ENCODE measurements at places on chromosomes 1 and 21. TPM values are rescaled to one million over a fixed set of nuclear protein-coding genes. Genes with fewer than 3 reads are reported as not detected.
A peak's percentile ranks its signal among the peaks of the same experiment; 100 is the strongest.

Gene SYDE2
- 5.2 TPM for total RNA-seq

Gene CELA2A
- not detected for total RNA-seq

Gene HSD11B1
- total RNA-seq: 33.3 TPM

Gene CTPS1
- total RNA-seq: 10.7 TPM

GRCh38 chr1:18901952-18902522, 318 bp downstream of the ALDH4A1 start:
- peak; percentile 25 for DNase-seq

DNA sequence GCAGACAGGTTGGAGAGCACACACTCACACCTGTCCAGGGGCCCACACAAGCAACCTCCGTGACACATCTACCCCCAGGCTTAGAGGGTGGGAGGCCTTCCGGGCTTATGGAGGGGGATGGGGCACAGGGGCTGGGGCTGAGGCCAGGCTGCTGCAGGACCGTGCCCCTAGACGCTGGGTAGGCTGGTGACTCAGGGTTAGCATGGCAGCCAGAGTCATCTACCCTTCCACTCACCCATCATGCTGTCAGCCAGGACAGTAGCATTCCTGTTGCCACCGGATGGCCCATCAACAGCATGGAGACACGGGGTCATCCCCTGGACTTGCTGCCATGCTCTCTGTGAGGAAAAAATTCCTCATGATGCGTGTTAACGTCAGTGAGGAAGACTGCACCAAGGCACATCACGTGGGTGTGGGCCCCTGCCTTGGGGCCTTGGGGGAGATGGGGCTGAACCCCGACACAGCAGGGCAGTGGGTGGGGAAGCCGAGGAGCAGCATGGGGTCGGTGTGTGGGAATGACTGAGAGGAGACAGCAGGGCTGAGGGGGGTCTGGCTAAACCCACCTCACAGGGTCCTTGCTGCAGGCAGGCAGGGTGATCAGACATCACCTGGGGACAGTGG, 52.8 kb downstream of the WNT9A start:
- DNase-seq: no peak

DNA sequence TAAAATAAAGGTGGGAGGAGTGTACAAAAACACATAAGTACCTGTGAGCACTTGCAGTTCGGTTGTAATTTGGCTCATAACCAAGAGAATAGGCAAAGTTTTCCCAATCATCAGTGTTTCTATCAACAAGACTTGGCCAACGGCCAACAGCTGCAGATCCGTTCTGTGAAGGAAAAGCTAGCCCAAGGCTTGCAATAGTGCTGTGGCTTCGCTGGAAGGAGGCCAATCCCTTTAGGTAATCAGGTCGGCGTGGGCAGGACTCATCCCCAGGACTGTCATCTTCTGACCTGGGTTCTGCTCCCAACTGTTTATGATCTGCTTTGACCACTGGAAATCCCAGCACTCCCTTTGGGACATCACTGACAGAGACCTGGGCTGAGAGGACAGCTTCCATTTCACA, 107.8 kb downstream of the LYST start:
- DNase-seq: no peak

- no peak for DNase-seq
Observed at GRCh38 chr1:75361260-75361659, 227.1 kb downstream of the LHX8 start.

GRCh38 chr1:158998037-158998780, 11.5 kb upstream of the IFI16 start:
- no peak for DNase-seq

GRCh38 chr1:235157150-235157549, 3.9 kb downstream of the RBM34 start:
- DNase-seq: no peak

- DNase-seq: no peak
Observed at GRCh38 chr1:54337034-54337433, 69.2 kb downstream of the SSBP3 start.

DNA sequence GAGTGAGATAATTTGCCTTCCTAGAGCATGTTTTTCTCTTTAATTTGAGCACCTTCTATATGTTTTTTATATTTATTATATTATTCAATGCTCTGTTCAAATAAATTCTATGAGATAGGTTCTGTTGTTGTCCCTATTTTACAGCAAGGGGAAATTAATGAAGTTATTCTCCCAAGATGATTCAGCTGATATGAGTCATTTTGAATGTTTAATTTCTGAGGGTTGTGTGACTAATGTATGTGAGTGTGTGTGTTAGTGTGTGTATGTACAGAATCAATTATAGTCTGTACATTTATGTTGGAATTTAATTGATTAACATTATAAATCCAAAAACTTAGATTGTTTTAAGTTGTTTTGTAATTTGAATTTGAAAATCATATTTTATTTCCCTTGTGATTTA, 1536.7 kb upstream of the B3GALT2 start:
- no peak for DNase-seq

GRCh38 chr1:172456344-172456769, 12.5 kb upstream of the PIGC start:
- DNase-seq: no peak
